ENCODE measurements at places on chromosomes 11 and 22.

GRCh38 chr22:39234472-39234787, 10.4 kb downstream of the PDGFB start:
- DNase-seq, result no peak

- peak; percentile 24 for DNase-seq
Measured at GRCh38 chr22:30541961-30542810, 4.4 kb downstream of the SEC14L6 start.

DNA sequence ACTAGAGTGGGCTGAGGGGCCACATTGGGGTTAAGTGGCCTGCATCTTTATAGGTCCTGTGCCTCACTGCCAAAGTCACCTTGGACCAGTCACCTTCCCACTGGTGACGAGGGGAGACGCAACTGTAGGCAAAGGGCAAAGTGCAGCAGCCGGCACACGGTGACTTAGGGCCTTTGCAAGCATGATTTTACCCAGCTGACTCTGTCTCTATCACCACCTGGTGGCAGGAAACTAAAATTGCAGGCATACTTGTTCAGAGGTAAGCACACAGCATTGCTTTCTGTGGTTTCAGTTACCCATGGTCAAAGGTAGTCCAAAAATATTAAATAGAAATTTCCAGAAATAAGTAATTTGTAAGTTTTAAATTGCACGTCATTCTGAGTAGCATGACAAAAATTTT, 1164.4 kb downstream of the BRD1 start:
- DNase-seq, result no peak

GRCh38 chr11:44861849-44862557, 88.7 kb downstream of the TP53I11 start:
- DNase-seq, result peak; percentile 98

DNA sequence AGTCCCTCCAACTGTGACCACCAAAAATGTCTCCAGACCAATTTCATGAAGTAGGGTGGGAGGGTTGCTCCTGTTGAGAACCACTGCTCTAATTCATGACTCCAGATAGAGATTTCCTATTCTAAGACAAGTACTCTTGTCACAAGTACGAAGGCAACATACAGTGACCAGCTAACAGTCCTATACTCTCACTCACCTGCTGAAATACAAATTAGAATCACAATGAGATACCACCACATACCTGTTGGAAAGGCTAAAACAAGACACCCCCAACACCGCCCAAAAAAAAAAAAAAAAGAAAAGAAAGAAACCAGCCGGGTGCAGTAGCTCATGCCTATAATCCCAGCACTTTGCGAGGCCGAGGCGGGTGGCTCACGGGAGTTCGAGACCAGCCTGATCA, 310.5 kb downstream of the SWAP70 start:
- DNase-seq, result no peak

DNA sequence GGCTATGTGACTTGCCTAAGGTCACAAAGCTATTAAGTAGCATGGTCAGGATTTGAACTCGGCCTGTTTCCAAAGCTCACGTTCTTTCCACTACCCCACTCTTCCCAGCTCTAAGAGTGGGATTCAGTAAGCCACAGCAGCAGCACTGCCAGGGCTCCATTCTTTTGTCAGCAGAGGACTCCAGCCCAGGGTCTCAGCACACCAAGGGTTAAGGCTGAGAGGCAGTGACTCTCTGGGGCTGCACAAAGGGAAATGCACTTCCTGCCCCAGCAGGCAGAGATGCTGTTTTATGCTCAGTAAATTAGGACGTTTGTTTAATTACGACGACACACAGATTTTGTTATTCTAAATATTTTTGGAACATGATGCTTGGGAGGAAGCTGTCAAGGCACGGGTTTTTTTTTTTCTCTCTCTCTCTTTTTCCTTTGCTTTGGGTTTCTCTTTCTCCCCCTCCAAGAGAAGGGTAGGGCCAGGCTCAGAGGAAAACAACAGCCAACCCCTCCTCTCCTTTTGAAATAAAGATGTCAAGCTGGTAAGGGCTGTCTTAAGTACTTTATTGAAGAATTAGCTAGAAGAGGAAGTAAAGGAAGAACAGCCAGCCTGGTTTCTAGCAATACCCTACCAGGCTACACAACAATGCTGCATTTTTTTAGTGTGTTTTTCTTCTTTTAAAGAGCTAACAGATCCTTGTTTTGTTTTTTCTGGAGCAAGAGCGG, 2.8 kb downstream of the MYH9 start:
- no peak for DNase-seq

GRCh38 chr11:126217491-126217890, 5.9 kb downstream of the FAM118B start:
- DNase-seq, result no peak

GRCh38 chr11:78040691-78041379, 17.8 kb upstream of the KCTD14 start:
- no peak for DNase-seq

DNA sequence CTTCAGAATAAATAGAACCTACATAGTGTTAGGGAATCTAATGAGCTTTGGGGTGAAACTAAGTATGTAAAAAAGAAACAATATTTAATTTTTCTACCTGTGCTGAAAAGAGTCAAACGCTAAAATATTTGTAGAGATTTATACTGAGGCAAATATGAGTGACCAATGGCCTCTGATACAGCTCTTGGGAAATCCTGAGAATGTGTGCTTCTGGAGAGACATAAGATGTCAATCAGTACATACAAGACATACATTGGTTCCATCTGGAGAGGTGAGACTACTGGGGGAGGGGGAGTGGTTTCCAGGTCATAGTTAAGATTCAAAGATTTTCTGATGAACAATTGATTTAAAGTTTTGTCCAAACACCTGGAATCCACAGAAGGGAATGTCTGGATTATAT, 970 bp downstream of the ASRGL1 start:
- no peak for DNase-seq

DNA sequence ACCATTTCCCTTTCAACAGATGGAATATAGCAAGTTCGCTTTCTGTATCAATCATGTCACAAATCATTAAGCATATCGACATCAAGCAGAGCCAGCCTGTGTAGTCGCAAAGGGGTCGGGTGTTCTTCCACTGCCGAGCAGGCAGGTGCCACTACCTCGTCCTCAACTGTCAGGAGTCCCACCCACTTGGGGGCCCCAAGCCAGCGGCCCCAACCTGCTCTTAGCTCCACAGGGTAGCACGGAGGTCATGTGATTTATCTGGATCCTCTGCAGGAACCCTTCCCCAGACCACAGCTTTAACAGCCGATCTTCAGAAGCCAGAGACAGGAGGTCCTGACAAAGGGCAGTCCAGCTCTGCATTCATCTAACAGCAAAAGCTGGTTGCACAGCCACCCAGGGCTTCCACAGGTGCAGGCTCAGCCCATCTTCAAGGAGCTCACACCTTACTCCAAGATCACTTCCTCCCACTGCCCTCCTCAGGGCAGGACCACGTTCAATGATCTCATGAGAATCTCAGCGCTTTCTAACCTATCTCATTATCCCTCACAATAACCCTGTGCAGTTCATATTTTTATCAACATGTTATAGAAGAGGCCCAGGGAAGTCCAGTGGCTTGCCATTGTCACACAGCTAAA, 110.2 kb downstream of the TRIM29 start:
- no peak for DNase-seq

GRCh38 chr22:29700206-29700899, 19.4 kb upstream of the CABP7 start:
- no peak for DNase-seq

DNA sequence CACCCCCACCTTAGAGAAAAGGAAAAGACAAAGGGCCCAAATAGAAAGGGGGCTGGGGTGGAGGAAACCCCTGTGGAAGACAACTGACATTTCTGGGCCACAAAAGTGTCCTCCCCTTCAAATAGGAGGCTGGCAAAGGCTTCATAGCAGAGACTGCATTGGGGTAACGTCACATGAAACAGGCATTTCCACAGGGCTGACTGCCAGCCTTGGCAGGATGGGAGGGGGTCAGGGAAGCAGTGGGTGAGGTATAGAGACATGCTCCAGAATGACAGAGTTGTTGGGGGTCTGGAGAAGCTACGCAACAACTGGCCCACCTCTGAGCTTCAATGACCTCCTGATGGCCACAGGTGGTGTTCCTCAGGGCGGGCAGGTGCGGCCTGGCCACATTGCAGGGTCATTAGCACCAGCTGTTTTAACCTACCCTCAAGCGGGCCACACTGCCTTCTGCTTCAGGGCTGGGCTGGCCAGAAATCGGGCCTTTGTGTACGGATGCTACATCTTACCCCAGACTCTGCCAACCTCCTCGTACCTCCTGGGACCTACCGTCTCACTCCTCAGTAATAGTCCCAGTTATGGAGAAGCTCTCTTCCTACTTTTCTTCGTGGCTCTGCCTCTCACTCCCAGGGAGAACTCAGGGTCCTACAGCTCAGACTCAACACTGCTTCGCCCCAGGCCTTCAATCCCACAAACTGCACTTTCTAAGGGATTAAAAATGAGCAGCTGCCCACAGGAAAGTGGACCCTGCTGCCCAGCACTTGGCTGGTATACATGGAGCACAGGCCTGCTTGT, 160.0 kb upstream of the NCAM1 start:
- no peak for DNase-seq

DNA sequence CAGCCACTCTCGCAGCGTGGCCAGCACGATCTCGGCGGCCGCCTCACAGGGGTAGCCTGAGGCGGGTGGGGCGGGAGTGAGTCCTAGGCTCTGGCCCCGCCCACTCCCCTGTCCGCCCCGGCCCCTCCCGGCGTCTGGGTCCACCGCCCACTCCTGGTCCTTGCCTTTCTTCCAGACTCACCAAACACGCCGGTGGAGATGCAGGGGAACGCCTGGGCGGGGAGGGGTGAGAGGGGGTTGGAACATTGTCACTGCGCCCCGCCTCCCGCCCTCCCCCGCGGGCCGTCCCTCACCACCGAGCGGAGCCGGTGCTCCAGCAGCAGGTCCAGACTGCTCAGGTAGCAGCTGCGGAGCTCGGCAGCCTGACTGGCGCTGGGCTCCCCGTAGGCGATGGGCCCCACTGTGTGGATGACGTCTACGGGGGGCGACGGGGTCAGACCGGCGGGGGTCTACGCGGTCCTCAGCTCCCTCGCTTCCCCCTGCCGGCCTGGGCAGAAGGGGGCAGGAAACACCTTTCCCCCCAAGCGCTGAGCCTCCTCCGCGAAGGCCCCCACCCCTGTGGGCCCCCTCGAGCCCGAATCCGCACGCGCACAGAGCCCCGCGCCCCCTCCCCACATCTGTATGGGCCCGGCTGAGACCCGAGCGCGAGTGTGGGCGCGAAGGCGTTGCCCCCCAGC, 13.2 kb downstream of the OTUB1 start:
- peak; percentile 33 for DNase-seq

GRCh38 chr11:2816941-2817421, 68.6 kb downstream of the CDKN1C start:
- DNase-seq, result peak; percentile 93

DNA sequence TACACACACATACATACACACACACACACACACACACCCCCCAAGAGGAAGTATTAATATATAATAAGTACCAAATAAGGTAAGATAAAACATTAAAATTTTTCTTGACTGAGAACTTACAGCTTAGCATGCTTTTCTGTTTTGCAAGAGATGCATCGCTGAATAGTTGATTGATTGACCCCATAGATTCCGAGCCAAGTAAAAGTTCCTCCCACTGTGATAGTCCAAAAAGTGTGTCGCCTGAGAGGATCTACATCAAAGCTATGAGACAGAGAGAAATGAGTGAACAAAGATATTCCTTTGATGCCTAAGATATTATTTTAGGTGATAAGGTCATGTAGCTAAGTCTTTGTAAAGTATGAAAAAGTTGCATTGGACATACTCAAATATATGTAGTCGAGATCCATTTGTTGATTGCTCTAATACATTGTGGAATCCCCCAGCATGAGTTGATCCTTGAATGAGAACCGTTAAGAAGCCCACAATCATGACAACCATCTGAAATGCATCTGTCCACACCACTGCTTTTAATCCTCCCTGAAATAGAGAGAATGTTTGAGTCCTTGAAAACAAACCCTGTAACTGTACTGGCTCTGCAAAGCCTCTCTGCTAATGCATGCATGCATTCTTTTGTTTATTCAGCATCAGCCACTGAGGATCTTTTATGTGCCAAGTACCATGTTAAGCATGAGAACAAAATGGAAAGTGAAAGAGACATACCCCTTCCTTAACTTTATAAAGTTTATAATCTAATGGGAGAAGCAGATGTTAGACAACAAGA, 18.3 kb downstream of the SLC5A12 start:
- DNase-seq, result no peak

GRCh38 chr11:31558001-31558400, 48.4 kb downstream of the ELP4 start:
- DNase-seq, result no peak

GRCh38 chr11:93740730-93741093, 583 bp downstream of the TAF1D start:
- peak; percentile 67 for DNase-seq

DNA sequence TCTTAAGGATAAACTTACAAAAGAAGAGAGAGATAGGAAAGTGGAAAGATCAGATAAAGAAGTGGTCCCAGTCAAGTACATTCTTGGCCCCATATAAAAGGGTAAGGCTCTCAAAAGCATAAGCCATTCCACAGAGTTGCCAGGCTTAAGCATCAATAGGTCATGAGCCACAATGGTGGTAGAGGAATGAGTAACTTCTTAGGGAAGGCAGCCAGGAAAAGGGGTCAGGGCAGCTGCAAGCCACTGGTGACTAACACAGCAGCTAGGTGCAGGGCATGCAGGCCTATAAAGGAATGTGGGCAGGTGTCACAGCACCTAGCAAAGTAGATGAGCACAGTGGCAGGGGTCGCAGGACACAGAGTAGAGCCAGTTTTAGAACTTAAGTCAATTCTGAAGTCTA, 302.6 kb upstream of the FAT3 start:
- no peak for DNase-seq

- peak; percentile 87 for DNase-seq
Measured at GRCh38 chr11:130847517-130847916, 68.8 kb downstream of the SNX19 start.

- DNase-seq, result no peak
Measured at GRCh38 chr11:124753205-124753604, 1.1 kb upstream of the VSIG2 start.

- DNase-seq, result no peak
Measured at GRCh38 chr22:41913842-41914534, 886 bp downstream of the SHISA8 start.

DNA sequence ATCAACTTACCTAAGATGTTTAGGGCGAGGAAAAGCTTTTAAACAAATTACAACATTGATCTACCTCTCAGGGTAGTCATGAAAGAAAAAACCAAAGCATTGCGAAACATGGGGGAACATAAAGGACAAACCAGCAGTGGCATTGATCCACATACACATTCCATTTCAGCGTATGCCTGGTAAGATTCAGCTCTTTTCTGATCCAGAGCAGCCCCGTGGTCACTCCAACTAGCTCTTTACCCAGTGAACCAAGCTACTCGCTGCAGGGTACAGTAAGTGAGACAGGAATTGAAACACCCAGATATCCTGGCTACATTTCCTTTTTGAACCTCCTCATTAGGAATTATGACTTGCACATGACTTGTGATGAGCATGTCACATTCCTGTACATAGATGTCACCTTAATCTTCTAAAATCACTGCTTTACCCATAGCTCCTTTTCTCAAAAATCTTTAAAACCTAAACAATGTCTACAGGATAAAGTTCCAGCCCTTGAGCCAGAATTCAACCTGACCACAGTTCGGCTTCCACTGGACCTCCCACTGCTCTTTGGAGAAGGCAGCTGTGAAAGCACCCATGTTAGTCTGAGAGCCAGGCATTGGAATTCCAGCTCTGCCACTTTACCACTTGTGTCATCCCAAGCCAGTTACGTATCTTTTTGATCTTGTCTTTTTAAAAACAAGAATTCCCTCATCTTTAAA, 42.9 kb upstream of the AKIP1 start:
- DNase-seq, result no peak

- DNase-seq, result peak; percentile 47
Measured at GRCh38 chr11:85977751-85978160, 91.1 kb downstream of the PICALM start.

Data from amniotic epithelial cell (primary cell).